Psoas muscle (tissue), 8 donors: ENCODE measurements at places on chromosomes 4 and X. TPM values are rescaled to one million over a fixed set of nuclear protein-coding genes. Genes with fewer than 3 reads are reported as not detected.

ARL9 gene
- 0.15 TPM for total RNA-seq

TLR6 gene
- 1.2 TPM for total RNA-seq

ZNF711 gene
- total RNA-seq, result 0.37 TPM

RAB39B gene
- not detected for total RNA-seq

RELL1 gene
- total RNA-seq, result 21.0 TPM

ZAR1 gene
- total RNA-seq, result not detected

GPM6B gene
- 3.9 TPM for total RNA-seq

TMEM47 gene
- 34.3 TPM for total RNA-seq

DMD gene
- total RNA-seq, result 95.5 TPM

USP27X gene
- total RNA-seq, result 2.5 TPM
